ENCODE measurements at places on chromosomes 5 and 9.

- DNase-seq = peak; percentile 76
Observed at GRCh38 chr5:78899922-78900362, 85.2 kb downstream of the ARSB start.

DNA sequence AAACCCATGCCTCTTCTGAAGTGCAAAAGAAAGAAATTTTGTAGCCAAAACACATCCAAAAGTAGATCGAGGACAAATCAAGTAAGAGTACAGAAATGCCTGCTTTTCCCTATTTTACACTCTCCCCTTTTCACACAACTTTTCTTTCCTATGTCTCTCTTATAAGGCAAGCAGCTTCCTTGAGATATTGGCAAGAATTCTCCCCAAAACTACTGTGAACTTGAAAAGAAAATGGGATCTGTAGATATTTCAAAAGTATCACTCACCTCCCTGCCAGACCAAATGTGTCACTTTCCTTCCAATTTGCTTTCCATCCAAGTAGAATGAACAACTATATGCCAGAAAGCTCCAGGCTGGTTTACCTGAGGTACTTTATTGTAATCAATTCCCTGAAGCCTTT is 47.9 kb upstream of the GABRA6 start:
- no peak for DNase-seq

GRCh38 chr9:81874931-81875330 is 53.3 kb upstream of the SPATA31D4 start:
- DNase-seq = no peak

- peak; percentile 15 for DNase-seq
Observed at GRCh38 chr9:127344368-127345000, 52.5 kb upstream of the SLC2A8 start.

GRCh38 chr9:134049236-134049635 is 18.6 kb downstream of the BRD3 start:
- no peak for DNase-seq

- no peak for DNase-seq
Observed at GRCh38 chr5:60148366-60148765, 254.8 kb upstream of the PDE4D start.

- DNase-seq = no peak
Observed at GRCh38 chr9:31873722-31874121, 510.7 kb upstream of the ACO1 start.

DNA sequence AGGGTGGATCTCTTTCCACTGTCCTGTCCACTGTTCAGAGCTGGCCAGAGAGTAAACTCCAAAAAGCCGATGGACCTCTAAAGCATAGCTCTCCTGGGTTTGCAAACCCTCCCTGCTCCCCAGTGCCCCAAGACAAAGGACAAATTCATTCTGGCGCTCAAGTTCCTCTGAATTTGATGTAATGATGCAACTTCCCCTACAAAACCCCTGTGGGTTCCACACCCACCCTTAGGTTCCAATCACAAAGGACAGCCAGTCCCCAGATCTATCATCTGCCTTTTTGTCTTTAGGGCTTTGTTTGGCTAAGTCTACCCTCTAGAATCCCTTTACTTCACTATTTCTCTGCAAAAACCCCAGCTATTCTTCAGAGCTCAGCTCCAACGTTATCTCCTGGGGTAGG is 57.4 kb upstream of the SLC25A51 start:
- DNase-seq = no peak

Data from ELF-1 (cell line).